ENCODE measurements at places on chromosomes 4 and X.

DNA sequence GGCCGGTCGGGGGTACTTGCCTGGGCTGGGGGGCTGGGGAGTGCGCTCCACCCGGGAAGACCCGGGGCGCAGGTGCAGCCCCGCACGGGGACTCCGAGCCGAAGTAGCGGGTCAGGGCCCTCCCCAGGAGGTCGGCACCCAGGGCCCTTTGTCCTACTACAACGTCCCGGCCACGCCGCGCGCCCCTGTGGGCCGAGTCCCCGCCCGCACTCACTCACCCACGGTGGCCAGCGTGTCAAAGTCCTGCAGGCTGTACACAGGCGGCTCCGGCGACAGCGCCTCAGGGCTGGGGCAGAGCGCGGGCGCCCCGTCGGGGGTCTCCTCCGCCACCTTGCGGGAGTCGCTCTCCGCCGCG is 602 bp downstream of the PRKX start:
- no peak for DNase-seq

GRCh38 chrX:13966071-13966792 is 63.5 kb downstream of the GEMIN8 start:
- DNase-seq = no peak

DNA sequence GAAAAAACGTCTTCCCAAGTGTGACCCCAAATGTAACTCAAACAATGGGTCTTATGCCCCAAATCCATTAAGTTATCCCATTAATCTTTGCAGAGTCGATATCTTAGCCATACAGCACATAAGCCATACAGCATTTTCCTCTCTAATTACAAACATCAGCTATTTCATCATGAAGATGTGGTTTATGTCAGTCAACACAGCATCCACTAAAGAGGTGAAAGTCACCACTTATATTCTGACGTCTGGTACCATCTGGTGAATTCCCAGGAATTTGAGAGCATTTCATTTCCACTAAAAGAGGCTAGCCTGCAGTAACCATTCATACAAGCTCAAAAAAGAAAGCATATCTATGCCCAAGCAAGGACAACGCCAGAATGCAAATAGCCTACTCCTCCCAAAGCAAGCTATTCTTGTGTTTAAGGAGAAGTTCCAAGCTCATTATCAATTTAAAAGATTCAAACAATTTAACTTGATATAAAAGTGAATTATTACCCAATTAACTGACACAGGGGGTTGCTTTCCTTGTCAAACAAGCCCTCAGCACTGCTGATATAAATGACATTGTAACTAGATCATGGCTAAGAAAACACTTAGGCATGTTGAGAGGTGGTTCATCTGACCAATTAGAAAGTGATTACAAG is 203.3 kb downstream of the ANTXR2 start:
- no peak for DNase-seq

DNA sequence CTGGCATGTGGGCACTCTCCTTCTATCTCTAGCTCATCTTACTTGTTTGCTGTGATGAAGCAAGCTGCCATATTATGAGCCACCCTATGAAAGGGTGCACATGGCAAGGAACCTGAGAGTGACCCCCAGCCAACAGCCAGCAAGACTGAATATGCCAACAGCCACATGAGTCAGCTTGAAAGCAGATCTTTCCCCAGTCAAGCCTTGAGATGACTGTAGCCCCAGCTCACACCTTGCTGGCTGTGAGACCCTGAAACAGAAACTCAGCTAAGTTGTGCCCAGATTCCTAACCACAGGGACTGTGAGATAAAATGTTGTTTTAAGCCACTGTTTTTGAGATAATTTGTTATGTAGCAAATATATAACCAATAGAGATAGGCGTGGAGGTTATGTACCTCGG is 36.2 kb downstream of the KDM5C start:
- no peak for DNase-seq

DNA sequence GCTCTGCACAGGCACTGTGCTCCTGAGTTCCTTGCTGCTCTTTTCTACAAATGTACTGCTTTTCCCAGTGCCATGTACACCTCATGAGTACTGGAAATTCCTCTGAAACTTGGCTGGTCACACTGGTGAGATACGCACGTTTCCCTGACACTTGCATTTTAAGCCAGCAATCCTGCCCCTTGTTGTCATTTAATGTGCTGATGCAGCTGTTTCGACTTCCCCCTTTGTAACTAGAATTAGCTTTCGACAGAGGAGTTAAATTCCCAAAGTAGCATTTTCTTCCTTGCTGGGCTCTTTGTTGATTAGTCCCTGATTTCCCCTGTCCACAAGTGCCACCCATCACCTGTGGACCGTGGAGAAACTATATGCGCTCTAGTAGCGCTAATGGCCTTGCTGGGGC is 77.5 kb downstream of the IQCM start:
- no peak for DNase-seq

- DNase-seq = no peak
Observed at GRCh38 chrX:139495324-139495723, 35.2 kb upstream of the F9 start.

DNA sequence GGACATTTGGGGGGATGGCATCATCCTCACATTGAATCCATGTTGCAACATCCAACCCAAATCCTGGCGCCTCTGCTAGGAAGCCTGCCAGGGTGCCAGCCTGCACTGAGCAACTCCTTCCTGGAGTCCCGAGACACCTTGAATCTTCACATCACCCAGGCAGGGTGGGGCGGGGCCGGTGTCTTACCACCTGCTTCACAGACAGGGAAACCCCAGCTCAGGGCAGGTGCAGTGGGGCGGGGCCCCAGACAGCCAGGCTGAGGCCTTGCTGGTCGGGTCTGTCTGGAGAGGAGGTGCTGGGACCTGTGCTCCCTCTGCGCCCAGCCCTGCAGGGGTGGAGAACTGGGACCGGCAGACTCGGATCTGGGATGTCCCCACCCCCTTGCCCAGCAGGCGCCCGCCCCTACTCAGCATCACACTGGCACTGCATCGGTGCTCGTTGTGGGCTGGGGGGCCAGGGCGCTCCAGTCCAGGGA is 31.5 kb upstream of the HTRA3 start:
- DNase-seq = no peak

- no peak for DNase-seq
Observed at GRCh38 chr4:150699599-150699998, 117.6 kb downstream of the MAB21L2 start.

DNA sequence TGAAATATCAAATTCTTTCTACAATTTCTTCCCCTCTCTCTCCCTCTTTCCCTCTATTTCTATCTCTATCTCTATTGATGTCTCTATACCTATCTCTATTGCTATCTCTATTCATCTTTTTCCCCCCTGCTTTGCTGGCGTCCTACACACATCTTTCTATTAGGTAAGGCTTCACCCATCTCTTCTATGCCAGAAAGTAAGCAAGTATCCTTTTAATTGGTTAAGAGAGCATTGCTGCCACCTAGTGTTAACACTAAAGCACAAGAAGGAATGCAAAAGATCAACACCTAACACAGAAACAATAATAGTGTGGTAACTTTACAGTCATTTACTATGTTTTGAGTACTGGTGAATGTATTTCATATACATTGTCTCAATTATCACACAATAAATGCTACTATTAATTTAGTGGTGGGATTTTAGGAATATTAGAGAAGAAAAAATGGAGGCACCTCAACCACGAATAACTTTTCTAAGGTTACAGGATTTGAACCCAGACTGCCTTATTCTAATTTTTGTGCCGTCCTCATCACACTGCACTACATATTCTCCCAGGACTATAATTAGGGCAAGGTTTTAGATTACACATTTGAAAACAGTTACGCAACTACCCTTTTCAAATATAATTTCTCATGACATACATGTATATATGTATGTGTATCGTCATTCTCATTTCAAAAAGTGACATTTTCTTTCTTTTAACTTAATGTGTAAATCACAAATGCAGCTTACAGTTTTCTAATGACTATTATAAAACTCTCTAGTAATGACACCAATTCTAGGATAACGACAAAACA is 3.7 kb upstream of the C4orf36 start:
- peak; percentile 30 for DNase-seq

- DNase-seq = no peak
Observed at GRCh38 chr4:69594382-69594781, 45.1 kb downstream of the UGT2A2 start.

DNA sequence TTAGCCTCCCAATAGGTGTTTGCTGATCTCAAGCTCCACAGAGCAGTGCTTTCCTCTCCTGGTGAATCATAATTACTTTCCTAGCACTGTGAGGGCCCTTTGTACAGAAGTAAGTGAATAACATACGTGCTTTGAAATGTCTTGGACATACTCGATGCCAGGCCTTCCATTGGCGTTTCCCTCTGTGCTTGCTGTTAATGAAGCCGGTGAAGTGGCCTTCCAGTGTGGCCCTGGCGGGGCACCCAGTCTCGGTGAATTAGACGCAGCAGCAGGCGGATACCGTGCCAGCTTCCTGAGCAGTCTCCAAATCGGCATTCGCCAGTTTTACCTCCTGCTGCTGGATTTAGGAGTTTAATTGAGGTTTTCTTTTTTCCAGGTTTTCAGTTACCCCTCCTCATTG is 132.3 kb downstream of the HMX1 start:
- no peak for DNase-seq

DNA sequence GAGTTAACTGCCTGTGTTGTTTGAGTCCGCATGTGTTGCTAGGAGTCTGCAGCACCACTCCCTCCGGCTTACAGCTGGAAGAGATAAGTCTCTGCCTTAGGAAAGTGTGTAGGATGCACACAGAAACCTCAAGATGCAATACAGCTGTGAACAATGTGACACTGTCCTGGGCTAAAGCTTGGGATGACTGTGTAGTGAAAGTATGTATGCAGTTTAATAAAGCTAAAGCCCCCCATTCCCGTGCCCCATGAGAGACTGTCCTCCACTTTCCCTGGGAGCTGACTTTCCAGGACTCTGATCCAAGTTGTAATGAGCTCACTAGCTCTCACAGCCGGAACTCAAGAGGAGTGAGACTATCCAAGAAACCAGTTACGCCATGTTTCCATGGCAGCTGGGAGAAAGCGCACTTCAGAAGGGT is 156.6 kb upstream of the FTHL17 start:
- peak; percentile 17 for DNase-seq

DNA sequence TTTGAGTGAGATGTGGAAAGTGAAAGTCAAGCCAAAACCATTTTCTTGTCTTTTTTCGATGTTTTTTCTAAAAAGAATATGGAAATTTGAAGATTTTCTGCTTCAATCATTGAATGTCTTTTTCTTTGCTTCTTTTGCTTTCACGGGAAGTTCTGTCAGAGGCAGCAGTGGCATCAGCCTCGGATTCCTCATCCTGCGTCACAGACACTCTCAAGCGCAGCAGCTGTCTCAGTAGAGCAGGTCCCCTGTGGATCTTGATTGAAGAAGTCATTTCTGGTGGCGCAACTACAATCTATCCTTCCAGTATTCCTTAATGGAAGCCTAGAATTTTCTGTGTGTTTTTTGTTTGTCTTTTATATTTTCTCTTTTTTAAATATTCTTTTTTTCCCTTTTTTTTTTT is 52.7 kb upstream of the NEIL3 start:
- DNase-seq = no peak

DNA sequence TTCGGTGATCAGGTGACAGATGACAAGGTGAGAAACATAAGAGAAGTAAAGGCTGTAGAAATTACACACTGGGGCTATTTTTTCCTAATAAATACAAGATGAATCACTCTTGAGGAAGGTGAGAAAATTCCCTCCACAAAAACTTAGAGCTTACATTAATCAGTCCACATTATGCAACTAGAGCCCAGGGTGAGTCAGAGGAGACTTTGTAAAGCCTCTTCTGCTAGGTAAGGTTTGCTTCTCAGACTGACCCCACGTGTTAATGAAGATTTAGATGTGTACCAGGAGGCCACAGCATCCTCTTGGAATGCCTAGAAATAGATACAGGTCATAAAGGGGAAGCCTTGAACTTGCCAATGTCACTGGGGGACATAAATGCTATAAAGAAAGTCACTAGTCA is 396.0 kb upstream of the SMIM31 start:
- no peak for DNase-seq

- DNase-seq = no peak
Observed at GRCh38 chrX:153999359-154000037, 20.2 kb downstream of the IRAK1 start.

- no peak for DNase-seq
Observed at GRCh38 chr4:69025191-69025998, 70.9 kb upstream of the UGT2B7 start.

- no peak for DNase-seq
Observed at GRCh38 chrX:100654261-100654660, 10.3 kb downstream of the SRPX2 start.

DNA sequence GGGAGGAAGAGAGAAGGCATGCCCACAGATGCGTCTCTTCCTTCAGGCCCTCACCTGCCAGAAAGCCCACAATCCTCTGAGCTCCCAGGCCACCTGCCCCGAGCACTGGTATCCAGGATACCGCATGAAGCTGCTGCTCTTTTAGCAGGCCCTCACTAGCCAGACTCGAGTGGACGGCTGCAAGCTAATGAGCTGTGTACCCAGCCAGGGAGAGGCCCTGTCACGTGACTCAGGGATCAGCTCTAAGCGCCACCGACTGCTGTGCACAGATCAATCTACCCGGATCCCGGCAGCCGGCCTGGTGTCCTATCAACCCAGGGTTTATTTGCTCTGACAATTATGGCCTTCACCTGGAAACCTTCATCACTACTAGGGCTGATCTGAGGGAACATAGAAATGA is 39.0 kb downstream of the BCOR start:
- DNase-seq = no peak

DNA sequence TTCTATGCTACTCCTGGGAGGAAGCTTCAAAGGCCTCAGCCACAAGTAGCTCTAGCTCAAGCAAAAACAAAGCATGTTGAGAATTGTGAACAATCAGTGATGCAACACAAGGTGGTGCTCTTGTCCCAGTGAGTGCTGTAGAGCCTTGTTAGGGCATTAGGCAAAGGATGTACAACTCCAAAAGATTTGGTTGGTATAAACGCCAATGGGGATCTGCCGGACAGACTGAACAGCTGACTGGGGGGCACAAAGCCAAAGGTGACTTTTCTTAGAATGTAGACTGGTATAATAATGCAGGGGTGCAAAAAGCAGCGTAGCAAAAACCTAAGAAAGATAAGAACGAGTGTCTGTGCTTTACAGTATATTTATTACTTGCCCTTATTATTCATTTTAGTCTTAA is 62.6 kb upstream of the ALB start:
- DNase-seq = peak; percentile 35

DNA sequence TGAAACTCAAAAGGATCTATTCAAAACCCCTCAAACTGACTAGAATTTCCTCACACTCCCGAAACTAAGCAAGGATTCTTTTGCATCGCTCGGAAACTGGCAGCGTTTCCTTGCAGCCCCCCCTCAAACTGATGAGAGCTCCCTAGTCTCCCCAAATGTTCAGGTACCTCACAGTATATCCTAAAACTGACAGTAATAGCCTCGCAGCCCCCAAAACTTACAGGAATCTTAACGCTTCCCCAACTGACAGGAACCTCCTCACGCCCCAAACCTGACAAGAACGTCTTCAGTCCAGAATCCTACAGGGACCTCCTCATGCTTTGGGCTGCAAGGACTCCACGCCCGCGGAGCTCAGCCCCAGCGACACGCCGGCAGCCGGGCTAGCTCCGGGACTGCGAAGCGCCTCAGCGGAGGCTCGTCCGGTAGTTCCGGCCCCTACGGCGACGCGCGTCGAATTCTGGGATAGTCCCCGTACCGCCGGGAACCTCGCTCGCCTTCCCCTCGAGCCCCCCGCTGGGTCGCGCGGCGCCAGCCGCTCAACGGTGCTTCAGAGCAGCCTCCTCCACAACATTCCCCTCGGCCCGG is 640 bp downstream of the PHF8 start:
- no peak for DNase-seq

GRCh38 chr4:54945838-54946237 is 179.6 kb downstream of the KDR start:
- DNase-seq = no peak

GRCh38 chr4:162461952-162462351 is 298.2 kb upstream of the FSTL5 start:
- no peak for DNase-seq

All from head of caudate nucleus (tissue), 42 donors.